ENCODE measurements at places on chromosomes 3 and 15.

- DNase-seq, result no peak
These were observed 42.9 kb downstream of the FNDC3B start for GRCh38 chr3:172082269-172082668.

GRCh38 chr3:67037615-67038014 lies 39.5 kb downstream of the KBTBD8 start:
- DNase-seq, result no peak

- no peak for DNase-seq
These were observed 41.6 kb downstream of the SH3BP5 start for GRCh38 chr3:15290736-15291135.

GRCh38 chr3:6994081-6994668 lies 133.3 kb downstream of the GRM7 start:
- DNase-seq, result no peak

DNA sequence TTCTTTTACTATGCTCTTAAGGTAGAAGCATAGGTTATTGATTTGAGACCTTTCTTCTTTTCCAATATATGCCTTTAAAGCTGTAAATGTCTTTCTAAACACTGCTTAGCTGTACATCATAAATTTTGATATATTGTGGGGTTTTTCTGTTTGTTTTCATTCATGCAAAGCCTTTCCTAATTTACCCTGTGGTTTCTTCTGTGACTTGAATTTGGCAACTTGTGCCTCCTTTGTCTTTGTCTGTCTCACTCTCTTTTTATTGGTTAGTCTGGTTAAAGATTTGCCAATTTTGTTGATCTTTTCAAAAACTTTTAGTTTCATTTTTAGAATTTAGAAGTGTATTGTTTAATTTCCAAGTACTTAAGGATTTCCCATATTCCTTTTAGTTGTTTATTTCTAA lies 343.1 kb downstream of the OXSM start:
- no peak for DNase-seq

DNA sequence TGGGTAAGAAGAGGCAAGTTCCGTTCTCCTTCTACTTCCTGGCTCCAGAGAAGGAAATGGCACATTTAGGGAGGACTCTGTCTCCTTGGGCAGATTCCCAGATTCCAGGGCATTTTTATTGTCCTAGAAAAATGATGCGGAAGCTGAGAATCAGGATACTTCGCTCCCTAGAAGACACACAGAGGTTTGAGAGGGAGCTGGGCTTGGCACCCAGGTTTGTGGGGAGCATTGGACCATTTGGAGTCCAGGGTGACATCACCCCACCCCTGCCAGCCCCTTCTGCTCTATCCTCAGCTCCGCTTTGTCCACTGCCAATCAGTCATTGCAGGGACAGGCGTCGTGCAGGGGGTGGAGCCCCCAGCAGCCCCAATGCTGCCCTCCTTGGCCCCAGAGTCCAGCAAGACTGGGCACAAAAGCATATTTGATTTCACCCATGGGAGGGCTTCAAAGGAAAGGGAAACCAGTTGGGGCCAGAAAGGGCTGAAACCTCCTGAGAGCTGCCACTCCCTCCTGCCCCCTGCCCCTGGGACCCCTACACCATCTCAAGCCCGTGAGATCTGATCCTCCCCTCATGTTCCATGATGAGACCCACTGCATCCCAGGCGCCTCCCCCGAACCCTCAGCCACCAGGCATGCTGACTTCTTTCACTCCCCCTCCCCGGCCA lies 129.8 kb upstream of the MEF2A start:
- no peak for DNase-seq

DNA sequence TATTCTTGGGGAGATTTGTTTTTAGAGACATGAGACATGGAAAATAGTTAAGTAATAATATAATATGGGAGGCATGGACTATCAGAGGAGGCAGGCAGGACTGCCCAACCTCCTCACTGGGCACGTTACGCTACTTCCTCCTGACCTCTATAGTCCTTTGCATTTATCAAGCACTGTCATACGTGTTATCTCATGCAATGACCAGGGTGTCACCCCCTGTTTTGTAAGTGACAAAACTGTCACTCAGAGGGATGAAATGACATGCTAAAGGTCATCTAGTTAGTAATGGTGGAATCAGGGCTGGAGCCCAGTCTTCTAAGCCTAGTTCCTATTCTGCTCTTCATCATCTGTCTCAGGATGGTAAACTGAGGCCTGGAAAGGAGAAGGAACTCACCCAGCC lies 66.7 kb downstream of the ST6GAL1 start:
- no peak for DNase-seq

- DNase-seq, result no peak
These were observed 555.8 kb upstream of the ALCAM start for GRCh38 chr3:104810896-104811295.

GRCh38 chr3:179299316-179299715 lies 23.5 kb upstream of the ZNF639 start:
- no peak for DNase-seq

GRCh38 chr3:34377961-34378360 lies 579.5 kb downstream of the PDCD6IP start:
- DNase-seq, result no peak

GRCh38 chr15:48062148-48062872 lies 58.5 kb upstream of the SLC24A5 start:
- DNase-seq, result peak; percentile 17

GRCh38 chr15:44163370-44163769 lies 31.7 kb downstream of the FRMD5 start:
- no peak for DNase-seq

GRCh38 chr3:194083637-194084224 lies 52.2 kb upstream of the HES1 start:
- DNase-seq, result no peak

DNA sequence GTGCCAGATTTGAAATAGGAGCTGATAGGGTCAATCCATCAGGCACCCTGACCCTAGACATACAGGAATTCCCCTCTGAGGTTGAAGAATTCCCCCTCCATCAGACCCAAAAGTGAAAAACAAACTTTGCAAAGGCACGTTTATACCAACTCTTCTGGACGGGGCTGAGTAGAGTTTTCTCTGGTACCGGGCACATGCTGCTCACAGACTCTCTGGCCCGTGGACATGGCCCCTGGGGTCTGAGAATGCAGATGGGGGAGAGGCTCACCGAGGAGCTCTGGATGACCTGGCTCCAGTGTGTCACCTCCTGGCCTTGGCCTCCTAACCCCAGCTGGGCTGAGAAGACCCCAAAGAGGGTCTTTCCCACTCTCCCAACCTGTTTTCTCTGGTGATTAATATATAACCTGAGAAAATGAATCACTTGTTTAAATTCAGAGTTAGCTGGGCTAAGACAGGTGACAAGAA lies 11.2 kb upstream of the LIPC start:
- DNase-seq, result no peak

GRCh38 chr3:124848300-124848699 lies 38.9 kb downstream of the ITGB5 start:
- DNase-seq, result no peak

GRCh38 chr15:75167588-75168350 lies 33.9 kb upstream of the C15orf39 start:
- no peak for DNase-seq

DNA sequence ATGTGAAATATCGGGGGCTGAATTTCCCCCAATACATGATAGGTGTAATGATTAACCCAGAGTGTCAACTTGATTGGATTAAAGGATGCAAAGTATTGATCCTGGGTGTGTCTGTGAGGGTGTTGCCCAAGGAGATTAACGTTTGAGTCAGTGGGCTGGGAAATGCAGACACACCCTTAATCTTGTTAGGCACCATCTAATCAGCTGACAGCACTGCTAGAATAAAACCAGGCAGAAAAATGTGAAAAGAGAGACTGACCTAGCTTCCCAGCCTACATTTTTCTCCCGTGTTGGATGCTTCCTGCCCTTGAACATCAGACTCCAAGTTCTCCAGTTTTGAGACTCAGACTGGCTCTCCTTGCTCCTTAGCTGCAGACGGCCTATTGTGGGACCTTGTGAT lies 247.8 kb downstream of the OTOL1 start:
- no peak for DNase-seq

GRCh38 chr15:61742591-61742990 lies 317.7 kb downstream of the VPS13C start:
- DNase-seq, result no peak

DNA sequence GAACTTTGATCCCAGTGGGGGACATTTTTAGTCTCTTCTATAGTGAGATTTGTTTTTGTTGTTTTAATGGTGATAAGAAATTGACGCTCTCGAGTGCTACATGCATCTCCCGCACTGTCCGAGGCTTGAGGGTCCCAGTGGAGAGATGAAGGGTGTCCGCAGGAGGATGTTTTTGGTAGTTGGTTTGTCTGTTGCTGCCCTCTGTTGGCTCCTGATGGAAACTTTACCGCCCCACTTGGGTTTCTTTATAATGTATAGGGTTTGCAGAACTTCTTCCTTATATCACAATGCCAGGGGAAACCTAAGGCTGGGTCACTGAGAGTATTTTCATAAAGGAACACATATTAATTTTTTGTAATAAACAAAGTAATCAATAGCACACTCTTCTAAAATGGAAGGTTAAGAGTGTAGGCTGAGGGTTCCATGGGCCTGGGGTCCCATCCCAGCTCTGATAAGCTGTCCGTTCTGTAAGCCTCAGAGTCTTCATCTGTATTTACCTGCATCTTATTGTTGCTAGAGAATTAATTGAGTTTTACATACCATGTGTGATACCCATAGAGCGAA lies 185.3 kb upstream of the FEZF2 start:
- DNase-seq, result peak; percentile 27

DNA sequence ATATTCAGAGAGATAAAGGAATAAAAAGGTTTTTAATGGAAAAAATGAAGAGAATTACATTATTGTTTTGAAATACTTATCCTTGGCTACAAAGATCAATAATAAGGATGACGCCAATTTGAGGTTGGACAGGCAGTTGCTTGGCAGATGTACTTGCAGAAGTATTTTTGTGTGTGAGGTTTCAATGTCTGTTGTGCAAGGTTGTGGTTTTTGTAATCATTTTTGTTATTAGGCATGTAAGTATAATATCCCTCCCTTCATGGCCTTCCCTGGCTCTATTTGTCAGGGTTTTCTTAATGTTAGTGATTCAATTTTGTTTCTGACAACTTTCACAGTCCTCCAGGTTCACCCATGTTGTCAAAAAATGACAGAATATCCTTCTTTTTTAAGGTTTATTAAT lies 105.9 kb downstream of the OTOL1 start:
- no peak for DNase-seq

GRCh38 chr15:32879980-32880379 lies 162.2 kb downstream of the GREM1 start:
- no peak for DNase-seq

- DNase-seq, result no peak
These were observed 223.7 kb downstream of the ITPR1 start for GRCh38 chr3:4716706-4717362.

DNA sequence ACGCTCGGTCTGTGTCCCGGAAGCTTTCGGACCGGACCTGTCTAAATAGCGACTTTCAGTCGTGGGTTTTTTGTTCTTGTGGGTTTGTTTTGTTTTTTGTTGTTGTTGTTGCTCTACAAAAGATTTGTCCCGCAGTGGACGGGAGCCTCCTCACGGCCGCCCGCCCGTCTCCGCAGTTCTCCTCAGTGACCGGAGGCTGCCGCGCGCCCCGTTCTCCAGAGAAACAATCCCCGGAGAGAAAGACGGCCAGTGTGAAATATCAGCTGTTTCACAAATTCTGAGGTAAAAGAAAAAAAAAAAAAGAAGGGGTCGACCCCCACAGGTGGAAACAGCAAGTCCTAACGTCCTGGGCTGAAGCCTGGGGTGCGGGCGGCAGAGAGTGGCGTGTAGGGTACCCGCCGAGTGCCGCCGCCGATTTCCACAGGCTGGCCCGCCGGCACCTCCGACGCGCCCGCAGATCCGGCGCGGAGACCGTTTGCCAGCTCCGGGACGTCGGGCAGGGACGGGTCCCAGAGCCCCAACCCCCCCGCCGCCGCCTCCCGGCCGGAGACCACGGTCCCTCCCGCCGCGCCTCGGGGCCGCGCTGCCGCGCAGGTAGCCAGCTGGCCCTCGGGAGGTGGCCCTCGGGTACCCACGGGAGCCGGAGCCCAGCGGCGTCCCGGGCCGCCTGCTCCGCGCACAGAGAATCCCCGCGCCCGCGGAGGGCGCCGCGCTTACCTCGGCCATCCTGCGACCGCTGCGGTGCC lies 478 bp downstream of the BNC1 start:
- no peak for DNase-seq

DNA sequence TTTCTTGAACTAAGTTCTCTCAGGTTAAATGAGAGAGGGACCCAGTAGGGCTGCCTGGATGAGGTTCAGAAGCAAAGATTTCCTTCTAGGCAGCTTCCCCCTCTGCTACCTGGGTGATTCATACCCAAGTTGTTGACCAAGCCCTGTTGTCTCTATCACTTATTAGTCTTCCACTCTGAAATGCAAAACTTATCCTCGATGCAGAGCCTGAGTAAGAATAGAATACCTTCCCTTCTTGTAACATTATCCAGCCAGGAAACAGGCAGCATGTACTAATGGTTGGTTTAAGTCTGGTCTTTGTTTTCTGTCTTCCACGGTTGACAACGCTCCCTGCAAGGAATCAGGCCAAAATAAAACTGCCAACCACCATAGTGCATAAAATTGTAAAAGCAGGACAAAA lies 377.3 kb downstream of the MECOM start:
- DNase-seq, result no peak

GRCh38 chr3:174532776-174533175 lies 326.4 kb upstream of the NAALADL2 start:
- DNase-seq, result no peak

DNA sequence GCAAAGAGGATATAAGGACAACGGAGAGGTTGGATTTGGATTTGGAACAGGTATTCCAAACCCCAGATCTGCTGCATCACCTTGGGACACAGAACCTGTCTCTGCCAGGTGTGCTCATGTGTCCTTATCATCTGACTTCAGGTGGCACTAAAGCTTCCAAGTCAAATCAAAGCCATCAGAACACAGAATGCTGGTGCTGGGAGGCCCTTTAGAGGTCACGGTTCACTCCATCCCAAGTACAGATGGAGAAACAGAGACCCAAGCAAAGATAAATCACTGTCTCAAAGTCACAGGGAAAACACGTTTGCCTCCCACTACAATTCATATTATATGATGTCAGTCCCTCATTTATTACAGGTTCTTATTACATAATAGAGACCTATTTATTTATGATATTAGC lies 72.8 kb downstream of the HES1 start:
- DNase-seq, result no peak

DNA sequence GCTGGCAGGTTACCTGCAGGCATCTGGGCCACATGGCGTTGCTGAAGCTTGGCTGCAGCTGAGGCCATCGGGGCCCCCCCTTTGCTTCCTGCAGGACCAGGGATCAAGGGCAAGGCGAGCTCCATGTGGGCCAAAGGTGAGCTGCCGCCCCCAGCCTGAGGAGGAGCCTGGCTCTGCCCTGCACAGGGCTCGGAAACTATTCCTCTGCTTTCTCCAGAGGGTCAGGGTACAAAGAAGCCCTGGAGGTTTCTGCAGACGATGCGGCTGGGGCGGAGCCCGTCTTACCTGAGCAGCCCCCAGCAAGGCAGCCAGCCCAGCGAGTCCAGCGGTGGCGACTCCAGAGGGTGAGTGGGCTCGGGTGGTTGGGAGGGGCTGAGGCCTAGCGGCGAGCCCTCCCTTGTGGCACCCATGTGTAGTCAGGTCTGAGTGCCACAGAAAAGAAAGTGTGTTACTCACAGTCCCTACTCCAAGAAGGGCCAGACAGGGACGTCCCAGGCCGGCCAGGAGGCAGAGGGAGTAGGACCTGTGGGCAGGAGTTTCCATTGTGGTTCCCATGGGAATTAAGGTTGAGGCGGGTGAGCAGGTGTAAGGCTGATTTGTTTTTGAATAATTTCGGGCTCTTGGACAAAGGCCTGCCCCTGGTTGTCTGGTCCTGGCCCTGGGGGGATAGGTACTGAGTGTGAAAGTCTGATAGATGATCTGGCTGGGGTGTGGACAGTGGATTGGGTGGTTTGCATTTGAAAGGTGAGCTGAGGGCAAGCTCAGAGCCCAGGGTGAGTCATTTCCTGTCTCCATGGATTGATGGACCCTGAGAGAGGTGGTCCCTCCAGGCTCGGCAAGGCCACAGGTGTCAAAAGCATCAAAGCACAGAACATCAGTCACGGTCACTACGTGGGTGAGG lies 25.4 kb downstream of the CFAP100 start:
- no peak for DNase-seq
